M059J (cell line): ENCODE measurements at places on chromosomes 6 and 20. TPM values are rescaled to one million over a fixed set of nuclear protein-coding genes. Genes with fewer than 3 reads are reported as not detected.
A peak's percentile ranks its signal among the peaks of the same experiment; 100 is the strongest.

ALDH8A1 gene
- not detected in 2 replicates for total RNA-seq

DNA sequence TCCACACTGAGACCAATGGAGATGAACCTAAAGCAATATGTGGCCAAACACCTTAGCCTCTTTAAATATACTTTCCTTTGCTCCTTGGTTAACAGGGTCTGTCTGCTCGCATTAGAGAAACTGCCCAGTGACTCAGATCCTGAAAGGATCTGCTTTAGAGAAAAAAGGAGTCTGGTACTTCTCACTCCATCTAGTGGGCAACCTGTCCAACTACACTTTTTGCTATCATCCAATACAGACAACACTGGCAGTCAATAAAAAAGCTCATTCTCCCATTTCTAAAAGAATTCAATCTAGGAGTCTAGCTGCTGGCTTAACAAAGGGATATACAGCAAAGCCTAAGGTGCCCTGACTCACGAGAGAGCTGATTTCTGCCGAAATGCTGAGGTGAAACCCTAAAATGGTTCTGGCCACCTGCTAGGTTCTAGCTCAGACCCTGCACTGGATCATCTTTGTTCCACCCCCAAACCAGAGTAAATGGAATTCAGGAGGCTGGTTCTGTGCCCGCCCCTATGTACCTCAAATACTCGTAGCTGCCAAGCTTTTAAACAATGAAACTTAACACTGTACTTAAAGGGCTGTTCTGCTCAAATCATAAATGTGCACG, 11.5 kb downstream of the GNL1 start:
- DNase-seq: peak; percentile 84

DNA sequence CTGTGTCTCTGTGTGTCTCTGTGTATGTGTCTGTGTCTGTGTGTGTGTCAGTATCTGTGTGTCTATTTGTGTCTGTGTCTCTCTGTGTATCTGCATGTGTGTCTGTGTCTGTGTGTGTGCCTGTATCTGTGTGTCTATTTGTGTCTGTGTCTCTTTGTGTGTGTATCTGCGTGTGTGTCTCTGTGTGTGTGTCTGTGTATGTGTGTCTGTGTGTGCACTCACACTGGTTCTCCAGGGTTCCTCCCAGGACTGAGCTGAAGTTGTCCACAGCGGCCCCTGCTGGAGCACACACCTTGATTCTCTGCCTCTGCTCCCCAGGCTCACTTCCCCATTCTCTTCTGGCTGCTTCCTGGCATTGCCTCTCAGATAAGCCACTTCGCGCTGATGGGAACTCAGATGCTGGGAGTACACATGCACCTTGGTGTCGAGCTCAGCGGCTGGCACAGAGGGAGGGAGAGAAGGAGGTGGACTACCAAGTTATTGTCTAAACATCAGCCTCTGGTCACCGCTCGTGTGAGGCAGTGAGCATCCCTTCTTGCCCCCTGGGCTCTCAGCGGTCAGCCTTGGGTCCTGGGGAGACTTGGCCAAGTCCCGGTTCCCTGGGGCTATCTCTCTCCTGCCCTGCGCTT, 104.9 kb upstream of the NXT1 start:
- peak; percentile 48 for DNase-seq

- no peak for DNase-seq
Measured at GRCh38 chr20:23032056-23032749, 2.9 kb upstream of the SSTR4 start.

DNA sequence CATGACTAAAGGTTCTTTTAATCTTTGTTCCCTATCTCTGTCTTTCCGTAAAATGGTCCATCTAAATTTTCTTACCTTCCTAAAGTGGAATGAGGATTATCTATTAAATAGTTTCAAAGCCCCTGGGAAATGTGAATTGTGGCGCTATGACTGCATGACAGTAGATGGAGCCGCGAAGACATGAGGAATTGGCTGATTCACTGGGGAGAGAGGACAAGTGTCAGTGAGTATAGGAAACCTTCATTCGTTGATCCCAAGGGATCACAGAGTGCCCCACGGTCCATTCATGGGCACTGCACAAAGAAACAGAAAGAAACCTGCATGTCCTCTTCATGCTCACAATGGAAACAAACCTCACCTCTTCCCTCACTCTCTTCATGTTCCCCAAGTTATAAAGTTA, 479.3 kb upstream of the BTBD3 start:
- no peak for DNase-seq

RPL10A gene
- total RNA-seq: 778 and 785 TPM in 2 replicates

DNA sequence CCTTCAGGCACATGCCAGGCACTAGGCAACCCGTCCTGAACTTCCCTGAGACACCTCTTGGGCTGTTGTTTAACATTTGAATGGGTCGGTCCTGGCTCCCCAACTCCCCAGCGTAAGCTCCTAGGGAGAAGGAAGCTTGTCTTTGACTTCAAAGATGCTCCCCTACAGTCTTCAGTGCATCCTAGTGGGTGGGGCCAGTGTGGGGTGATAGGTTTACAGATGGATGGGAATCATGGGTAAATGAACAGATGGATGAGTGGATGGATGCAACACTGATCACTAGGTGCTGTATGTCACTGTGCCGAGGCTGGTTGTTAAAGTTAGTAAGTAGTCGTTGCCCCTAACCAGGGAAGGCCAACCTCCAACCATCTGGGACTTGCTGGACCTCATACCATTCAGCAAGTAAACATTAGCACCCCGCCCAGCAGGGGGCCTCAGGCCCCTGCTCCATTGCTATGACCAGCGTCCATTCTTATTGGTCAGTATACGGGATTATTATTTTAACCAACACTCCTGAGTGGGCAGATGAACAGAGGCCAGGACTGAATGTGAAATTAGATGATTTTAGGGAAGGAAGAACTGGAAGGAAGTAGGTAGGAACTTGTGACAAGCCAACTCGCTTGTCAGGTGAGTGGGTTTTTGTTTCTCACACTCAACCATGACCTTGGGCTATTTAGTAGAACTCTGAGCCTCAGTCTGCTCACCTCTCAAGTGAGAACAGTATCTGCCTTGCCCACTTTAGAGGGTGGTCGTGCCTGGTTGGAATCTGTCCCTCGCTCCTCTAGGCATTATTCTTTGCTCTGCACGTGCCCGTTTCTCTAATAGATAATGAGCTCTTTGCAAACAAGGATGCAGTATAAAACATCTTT, 82.9 kb upstream of the FOXP4 start:
- DNase-seq: peak; percentile 78

DNA sequence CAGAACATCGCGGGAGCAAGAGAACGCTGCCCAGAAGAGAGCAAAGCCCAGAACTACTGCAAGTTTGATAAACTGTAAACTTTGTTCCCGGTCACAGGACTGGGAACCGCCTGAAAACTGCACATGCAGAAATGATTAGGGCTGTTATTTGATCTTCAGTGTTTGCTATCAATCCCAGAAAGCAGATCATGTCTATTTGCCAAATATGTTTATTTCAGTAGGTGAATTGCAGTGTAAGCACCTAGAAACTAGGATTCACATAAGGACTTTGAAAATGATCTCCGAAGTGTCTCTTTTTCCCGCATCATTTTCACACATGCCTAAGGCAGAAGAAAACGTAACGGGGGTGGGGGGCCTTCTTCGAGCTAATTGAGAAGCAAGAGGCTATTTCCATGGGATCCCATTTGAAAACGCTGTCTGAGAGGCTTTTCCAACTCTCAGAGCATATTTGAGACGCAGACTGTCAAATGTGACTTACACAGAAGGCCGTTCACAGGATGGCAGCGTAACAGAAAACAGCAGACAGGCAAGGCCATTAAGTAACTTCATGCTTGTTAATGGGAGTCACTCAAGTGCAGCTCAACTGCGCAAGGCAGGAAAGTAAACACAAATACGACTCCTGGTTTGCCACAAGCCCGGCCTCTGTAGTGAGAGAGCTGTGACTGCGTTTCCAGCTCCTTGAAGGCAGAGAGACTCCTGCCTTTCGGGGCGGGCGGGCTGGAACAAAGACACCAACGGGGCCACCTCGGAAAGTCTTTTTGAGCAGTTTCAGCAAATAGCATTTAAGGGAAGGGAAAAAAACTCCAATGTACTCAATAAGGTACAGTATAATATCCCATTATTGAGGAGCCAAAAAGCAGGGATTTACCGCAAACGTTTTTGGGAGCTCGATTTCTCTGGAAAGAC, 144.7 kb upstream of the ZNF217 start:
- peak; percentile 99 for DNase-seq

DNA sequence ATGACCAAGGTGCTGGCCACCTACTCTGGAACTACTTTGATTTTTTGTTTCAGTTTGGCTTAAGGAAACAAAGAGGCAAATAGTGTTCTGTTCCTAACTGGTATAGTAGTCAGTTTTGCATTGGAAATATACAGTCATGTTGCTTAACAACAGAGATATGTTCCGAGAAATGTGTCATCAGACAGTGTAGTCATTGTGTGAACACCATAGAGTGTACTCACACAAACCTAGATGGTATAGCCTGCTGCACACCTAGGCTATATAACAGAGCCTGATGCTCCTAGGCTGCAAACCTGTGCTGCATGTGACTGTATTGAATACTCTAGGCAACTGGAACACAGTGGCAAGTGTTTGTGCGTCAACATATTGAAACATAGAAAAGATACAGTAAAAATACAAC, 80.4 kb downstream of the ARID1B start:
- DNase-seq: peak; percentile 25

DNA sequence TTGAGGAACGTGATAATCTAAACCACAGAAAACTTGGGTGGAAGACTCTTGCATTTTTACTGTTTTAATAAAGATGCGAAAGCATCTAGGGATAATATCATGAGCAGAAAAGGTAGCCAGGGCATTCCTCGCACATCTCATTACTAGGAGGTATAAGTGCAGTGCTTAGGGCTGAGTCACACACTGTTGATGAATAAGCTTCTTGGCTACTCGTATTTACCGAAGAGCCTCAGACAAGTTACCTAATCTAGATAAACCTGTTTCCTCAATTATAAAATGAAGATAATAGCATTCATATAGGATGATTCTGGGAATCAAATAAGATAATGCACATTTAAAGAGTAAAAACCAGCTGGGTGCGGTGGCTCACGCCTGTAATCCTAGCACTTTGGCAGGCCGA, 780 bp upstream of the KIAA0319 start:
- peak; percentile 80 for DNase-seq

RIPOR2 gene
- total RNA-seq: 18.6 and 22.9 TPM in 2 replicates

GRCh38 chr20:11776687-11777086, 141.0 kb upstream of the BTBD3 start:
- DNase-seq: peak; percentile 52

GRCh38 chr20:33291416-33291815, 8.4 kb downstream of the BPIFB1 start:
- DNase-seq: no peak

DNA sequence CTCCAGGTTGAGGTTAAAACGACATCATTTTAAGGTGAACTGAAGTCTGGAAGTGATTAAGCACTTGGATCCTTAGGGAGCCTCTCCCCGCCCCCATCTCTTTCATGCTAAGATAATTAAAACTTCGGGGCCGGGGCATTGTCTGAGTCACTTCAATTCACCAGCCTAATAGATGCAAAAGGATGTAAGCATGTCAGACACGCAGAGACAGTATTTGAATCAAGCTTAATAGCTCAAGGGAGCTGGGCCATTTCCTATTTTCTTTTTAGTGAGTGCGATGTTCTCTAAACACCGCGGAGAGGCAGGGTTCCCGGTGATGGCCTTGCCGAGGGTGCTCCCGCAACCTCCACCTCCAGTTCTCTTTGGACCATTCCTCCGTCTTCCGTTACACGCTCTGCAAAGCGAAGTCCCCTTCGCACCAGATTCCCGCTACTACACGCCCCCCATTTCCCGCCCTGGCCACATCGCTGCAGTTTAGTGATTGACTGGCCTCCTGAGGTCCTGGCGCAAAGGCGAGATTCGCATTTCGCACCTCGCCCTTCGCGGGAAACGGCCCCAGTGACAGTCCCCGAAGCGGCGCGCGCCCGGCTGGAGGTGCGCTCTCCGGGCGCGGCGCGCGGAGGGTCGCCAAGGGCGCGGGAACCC, 516 bp upstream of the IRF4 start:
- DNase-seq: peak; percentile 54

DNA sequence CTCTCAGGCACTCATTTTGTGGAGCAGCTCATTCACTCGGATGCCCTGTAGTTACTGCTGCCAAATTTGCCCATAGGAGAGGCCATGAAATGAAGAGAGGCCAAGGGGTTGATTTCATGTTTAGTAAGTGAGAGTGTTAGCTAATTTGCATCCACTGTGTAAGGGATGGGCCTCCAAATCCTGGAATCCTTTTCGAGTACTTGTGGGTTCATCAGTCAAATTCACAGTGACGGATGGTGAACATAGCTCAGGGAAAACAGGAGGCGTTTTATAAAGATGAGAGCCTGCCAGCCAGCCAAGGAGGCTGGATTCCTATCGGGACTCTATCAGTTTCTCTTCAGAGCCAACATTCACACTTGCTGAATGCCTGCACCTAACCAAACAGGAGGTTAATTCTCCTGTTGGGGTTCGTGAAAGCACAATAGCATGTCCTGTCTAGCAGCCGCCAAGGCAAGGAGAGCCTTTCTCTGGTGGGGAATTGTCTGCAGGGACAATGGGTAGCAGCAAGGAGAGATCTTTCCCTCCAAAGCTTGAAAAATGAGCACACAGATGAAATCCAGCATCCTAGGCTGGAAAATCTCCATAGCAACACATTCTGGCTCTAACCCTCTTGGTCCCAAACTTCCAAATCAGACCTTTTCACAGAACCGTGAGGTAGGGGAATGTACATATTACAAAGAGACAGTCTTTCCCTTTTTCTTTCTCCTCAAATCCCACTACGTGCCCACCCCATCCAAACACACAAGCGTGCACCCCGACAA, 231.4 kb upstream of the ECI2 start:
- DNase-seq: no peak

PGC gene
- not detected in 2 replicates for total RNA-seq

- no peak for DNase-seq
Measured at GRCh38 chr20:44849703-44850102, 35.8 kb upstream of the YWHAB start.

DNA sequence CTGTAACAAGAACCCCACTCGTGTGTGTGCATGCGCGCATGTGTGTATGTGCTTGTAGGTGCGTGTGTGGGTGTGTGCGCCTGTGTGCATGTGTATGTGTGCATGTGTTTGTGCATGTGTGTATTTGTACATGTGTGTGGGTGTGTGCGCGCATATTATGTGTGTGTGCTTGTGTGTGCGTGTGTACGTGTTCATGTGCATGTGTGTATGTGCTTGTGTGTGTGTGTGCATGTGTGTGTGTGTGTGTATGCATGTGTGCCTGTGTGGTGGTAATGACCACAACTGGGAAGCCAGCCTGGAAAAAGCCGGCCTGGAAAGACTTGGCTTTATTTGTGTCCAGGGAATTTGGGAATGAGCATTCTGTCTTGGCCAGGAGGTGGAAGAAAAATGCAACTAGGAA, 157.5 kb downstream of the PAX1 start:
- DNase-seq: no peak

GRCh38 chr6:106692112-106692818, 62.9 kb downstream of the QRSL1 start:
- DNase-seq: peak; percentile 84

DNA sequence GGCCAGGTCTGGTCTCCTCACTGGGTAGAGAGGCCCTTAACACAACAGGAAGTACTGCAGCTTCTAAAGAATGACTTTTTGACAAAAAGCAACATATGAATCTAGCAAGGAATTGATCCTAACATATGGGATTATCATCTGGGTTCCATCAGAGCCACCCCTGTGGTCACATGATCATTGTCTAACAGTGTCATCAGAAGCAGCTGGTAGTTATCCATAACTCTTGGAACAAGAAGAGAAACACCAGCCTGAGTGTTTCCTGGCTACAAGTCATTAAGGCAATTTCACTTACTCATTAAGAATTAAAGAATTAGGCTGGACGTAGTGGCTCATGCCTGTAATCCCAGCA, 219.3 kb upstream of the ARID1B start:
- DNase-seq: no peak

- no peak for DNase-seq
Measured at GRCh38 chr20:10992731-10993130, 318.9 kb upstream of the JAG1 start.
